ENCODE measurements at places on chromosomes 5 and 9.

DNA sequence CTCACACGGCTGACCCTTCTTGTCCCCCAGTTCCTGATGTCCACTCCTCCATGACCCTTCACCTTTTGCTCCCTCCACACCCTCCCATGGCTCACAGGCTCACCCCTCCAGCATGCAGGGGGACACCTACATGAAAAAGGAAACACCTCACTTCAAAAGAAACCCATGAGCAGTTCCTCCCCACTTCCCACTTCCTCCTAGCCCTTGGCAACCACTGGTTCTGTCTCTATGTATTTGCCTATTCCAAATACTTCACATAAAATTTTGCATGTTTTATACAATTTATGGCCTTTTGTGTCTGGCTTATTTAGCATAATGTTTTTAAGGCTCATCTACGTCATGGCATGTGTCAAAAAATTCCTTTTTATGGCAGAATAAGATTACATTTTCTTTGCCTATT, 100.2 kb upstream of the S1PR3 start:
- no peak for DNase-seq

DNA sequence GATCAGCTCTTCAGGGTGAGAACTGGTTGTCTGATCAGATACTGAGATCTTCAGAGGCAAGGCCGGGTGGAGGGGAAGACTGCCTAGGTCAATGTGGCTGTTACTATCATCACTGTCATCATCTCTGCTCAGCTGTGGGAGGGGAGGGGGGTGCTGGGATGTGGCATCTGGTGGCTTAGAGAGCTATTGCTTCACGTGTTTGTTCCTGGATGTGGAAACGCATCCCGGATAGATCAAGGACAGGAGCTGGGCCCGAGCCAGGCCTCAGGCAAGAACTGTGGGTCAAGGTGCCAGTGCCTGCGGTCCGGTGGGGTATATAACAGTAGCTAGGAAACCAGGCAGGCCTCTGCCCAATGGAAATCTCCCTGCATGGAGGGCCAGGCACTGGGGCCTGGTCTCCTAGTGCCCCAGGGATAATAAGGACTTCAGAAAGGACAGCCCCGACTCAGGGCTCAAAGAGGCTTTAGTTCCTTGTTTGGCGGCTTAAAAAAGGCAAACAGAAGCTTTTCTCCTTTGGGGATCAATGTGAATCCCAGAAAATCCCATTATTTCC, 30.3 kb upstream of the TIFAB start:
- DNase-seq = no peak

- no peak for DNase-seq
Observed at GRCh38 chr5:102858808-102859207, 103.7 kb downstream of the PAM start.

- no peak for DNase-seq
Observed at GRCh38 chr5:108251350-108251749, 130.5 kb downstream of the FBXL17 start.

- DNase-seq = no peak
Observed at GRCh38 chr5:96067894-96068614, 106.4 kb upstream of the ELL2 start.

DNA sequence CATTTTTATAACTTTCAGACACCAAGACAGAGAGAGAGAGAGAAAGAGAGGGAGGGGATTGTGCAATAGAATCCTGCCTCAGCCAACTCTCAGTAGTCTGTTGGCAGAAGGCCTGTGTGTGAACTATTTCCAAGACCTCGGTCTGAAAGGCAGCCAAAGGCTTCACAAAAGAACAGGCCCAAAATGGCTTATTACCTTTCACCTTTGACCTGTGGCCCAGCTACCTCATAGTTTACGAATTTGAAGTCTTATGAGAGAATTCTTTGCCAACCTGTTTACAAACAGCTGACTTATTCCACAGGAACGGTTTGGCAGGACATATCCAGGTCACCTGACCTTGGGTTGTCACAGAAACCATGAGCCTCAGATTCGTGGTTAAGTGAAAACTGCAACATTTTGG, 48.6 kb downstream of the NR2F1-AS1 start:
- DNase-seq = no peak

GRCh38 chr5:169300468-169301385, at the start of gene SLIT3:
TSS of gene SLIT3 (minus strand) at chr5:169301139. CDS start at chr5:169300709, 430 bp downstream.
- no peak for DNase-seq

- no peak for DNase-seq
Observed at GRCh38 chr9:130901498-130902203, 5.0 kb upstream of the QRFP start.

DNA sequence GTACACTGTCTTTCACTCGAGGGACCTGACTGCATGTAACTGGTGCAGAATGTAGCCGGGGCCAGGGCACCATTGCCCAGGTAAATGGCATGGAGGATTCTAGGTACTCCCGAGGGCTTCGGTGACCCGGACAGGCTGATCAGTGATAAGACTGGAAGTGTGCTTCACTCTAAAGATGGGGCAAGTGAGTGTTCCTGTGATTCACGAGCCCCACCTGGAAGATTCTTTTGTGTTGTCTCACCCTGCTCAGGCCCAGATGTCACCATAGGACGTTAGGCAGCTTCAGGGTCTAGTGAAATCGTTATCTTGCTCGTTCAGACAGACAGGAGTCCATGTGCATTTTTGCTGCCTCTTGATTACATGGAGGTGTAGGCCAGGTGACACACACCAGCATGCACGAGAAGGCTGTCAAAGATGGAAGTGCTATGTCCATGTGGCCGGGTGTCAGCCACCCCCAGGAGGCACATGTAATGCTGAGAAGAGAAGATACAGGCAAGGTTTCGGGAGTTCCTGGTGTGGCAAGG, 73.9 kb downstream of the WNK2 start:
- DNase-seq = no peak

GRCh38 chr9:79637177-79637925, 65.6 kb downstream of the TLE4 start:
- no peak for DNase-seq

GRCh38 chr5:172407241-172407691, 47.1 kb downstream of the SH3PXD2B start:
- no peak for DNase-seq

- no peak for DNase-seq
Observed at GRCh38 chr5:58466939-58467338, 7.1 kb upstream of the PLK2 start.

DNA sequence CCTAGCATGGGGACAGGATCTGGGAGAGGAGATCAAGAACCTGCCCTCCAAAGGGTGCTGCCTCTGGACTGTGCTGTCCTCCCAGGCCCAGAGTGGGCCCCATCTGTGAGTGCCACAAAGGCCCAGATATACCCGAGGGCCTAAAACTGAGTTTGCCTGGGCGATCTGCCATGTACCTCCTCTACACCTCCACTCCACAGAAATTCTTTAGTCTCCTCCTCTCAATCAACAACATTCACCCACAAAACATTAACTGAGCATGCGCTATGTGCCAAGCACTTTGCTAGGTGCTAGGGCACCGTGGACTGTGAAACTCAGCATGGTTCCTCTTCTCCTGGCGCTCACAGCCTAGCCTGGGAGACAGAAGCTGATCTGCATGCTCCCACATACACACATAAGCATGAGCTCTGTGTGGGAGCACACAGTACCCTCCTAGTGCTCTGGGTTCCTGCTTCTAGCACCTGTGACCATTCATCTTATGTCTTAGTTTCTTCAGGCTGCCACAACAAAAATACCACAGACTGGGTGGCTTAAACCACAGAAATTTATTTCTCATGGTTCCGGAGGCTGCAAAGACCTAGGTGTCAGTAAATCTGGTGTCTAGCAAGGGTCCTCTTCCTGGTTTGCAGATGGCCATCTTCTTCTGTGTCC, 82.0 kb upstream of the FSTL4 start:
- DNase-seq = no peak

GRCh38 chr5:172525996-172526360, 71.7 kb upstream of the SH3PXD2B start:
- no peak for DNase-seq

- DNase-seq = peak; percentile 30
Observed at GRCh38 chr9:125829743-125830142, 82.6 kb downstream of the PBX3 start.

DNA sequence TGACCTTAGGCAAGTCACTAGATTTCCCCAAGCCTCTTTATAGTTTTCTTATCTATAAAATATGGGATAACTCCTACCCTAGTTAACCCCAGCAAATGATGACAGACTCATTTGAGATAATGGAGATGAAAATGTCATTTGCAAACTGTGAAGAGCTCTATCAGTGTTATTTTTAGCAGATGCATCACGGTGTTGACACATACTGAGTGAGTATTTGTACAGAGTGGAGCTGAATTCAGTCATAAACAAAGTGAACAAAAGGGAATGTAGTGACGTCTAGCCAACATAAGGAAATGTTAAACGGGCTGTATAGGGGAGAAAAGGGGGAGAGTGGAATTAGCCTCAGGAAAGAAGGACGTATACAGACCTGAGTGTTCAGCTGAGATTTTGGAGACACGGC, 75.9 kb downstream of the NMUR2 start:
- no peak for DNase-seq

DNA sequence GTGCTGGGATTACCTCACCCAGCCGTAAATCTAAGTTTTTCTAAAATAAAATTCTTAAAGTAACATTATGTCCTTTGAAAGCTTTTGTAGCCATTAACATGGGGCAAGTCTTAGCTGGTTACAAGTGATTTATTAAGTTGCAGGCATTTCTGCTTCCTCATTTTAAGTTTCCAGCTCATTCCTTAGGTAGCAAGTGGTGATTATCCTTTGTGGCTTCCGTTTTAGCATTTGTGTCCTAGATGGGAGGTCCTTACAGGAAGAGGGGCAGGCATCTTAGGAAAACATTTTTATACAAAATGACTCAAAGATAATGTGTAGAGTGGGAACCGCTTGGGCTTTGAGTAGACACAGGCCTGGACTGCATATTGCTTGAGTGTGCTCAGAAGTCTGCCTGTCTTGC, 35.0 kb upstream of the ROPN1L start:
- no peak for DNase-seq

GRCh38 chr5:97101189-97101910, 41.1 kb downstream of the LIX1 start:
- DNase-seq = no peak

DNA sequence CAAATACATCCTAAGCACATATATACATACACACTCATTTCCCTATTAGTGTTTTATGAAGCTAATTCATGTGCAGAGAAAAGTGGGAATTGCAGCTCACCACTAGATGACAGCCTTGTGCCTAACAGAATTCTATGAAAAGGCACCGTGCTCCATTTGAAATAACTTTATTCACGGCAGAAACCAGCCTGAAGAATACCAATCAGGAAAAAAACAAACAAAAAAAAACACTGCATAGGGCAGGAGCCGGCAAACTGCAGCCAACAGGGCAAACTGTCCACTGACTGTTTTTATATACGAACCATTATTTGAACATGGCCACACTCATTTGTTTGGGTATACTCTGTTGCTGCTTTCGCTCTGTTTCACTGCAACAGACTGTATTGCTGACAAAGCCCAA, 33.6 kb downstream of the ERMP1 start:
- no peak for DNase-seq

DNA sequence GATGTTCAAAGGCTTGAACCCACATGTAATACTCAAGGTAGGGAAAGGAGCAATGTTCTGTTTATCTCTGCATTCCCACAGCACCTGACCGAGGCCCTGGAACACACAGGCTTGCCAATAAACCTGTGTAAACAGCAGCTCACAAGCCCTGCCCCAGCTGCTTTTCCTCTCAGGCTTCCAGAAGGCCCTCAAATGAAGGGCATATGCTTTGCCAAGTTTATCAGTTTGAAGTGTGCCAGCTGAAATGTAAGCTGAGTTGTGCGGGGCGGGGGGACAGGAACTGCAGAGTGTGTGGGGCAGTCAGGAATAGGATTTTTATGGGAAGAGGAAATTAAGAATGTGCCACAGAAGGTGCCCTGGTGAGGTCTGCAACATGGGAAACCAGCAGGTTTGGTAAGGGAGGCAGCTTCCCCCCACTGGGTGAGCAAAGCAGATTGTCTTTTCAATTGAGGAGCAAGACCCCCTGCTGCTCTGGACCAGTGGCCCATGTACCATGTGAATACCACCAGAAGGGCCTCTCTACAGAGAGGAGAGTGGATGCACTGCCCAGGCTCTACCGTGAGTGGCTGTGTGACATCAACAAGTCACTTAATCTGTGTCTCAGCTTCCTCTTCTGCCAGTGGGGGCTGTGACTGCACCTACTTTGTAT, 194.8 kb downstream of the SPOCK1 start:
- no peak for DNase-seq

DNA sequence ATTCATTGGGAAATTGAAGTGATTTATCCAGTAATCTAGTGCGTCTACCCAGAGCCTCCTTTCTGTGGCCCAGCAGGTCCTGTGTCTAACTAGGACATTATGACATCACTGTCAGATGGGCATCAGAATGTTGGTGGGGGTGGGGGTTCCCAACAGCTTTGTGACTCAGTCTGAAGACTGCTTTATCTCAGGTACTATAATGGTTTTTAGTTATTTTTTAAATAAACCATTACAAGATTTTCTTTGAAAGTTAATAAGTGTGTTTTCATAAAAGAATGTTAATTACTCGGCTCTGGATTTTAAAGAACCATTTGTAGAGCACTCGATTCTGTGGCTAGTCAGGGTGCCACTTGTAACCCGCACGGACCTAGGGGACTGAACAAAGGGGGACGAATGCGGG, at the start of gene EQTN:
Gene EQTN, minus strand, starts transcription at position 101 of the 400 bp plus-strand sequence. Its CDS starts 95 bp downstream, at position 6.
- DNase-seq = no peak

DNA sequence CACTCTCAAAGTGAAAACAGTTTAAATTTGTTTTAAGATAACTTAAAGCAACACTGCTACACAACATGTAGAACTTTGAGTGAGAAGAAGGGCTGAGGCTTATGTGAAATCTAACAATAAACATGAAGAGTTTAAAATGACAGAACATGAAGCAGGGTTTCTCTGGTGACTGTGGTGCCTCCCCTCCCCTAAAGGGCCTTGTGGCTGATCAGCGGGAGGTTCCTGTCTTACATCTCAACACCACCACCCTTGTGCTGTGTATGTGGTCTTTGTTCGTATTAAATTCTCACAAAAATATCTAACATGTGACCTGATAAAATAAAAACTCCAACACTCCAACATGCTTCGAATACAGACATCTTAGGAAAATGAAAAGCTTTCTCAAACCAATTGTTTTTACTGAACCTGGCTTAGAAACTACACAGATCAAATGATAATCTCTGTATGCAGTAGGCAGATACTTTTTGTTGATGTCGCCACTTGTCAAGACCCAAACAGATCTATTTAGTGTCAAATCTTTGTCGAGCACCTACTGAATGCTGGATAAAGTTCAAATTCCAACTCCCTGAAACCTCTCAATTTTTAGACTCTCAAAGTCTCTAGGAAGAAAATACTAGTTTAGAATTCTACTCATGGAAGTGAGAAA, 9.9 kb upstream of the IQGAP2 start:
- no peak for DNase-seq

DNA sequence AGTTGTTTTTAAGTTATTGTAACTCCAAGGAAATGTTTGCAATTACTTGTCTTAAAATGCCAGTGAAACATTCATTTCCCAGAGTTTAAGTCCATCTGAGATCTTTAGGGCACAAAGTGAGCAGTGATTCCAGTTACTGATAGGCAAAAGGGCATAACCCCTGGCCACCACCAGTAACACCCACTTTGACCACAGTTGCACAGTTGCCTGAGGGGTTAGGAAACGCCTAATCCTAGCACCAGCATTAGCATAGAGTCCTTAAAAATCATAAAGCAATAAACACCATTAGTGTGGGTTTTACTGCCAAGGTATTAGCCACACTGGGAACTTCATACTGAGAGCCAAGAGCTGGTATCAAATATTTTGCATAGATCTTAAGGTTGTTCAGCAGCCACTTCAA, 143.9 kb downstream of the SNCAIP start:
- DNase-seq = no peak

GRCh38 chr5:15539951-15540350, 40.0 kb downstream of the FBXL7 start:
- DNase-seq = no peak

- DNase-seq = no peak
Observed at GRCh38 chr5:2011481-2012411, 129.0 kb upstream of the IRX4 start.

All from stimulated activated CD8-positive, alpha-beta memory T cell treated with anti-CD3 and anti-CD28 coated beads, Interleukin-2, amount 100 ng/mL, for 1 hour (primary cell).